ENCODE measurements at places on chromosomes 7 and 10.

DNA sequence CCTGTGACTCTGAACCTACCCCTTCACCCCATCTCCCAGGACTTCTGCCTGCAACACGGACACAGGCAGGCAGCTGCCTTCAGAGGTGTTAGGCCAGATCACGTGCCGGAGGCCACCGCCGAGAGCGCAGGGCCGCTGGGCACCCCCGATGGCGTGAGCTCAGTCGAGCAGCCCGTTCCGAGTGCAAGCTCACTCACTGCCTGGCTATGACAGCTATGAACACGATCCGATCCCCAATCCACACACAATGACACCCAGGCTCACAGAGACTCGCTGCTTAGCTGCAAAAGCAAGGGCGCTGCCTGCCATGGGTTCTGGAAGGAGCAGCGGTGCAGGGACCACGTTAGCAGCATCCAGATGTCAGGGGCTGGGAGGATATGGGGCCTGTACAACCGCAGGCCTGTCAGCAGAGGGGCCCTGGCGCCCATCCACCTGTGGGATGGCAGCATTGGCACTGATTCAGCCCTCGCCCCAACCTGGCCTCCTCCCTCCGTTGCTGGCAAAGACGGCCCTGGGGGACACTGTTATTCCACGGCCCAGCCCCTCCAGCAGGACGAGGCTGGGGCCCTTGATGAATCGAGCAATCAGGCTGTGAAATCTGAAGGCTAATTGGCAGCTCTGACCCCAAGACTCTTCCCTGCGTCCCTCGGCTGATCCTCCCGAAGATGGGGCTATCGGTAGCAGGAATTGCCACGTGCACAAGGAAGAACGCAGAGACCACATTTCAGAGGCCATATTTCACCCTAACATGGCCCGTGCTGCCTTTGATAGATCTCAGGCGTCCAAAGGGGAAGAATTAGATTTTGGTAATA lies 230.1 kb downstream of the ELFN1 start:
- H3K4me3 ChIP-seq = no peak overlapping the region
- H3K4me1 ChIP-seq = no peaks in the 10 kb centered on the region
- no peaks in the 10 kb centered on the region for H3K27me3 ChIP-seq

- no peaks in the 10 kb centered on the region for H3K27me3 ChIP-seq
- no peak overlapping the region for H3K4me3 ChIP-seq
- H3K4me1 ChIP-seq = no peaks in the 10 kb centered on the region
- H3K36me3 ChIP-seq = no peaks in the 10 kb centered on the region
- DNase-seq = no peak
Measured at GRCh38 chr10:44238212-44238611, 146.7 kb downstream of the CXCL12 start.

DNA sequence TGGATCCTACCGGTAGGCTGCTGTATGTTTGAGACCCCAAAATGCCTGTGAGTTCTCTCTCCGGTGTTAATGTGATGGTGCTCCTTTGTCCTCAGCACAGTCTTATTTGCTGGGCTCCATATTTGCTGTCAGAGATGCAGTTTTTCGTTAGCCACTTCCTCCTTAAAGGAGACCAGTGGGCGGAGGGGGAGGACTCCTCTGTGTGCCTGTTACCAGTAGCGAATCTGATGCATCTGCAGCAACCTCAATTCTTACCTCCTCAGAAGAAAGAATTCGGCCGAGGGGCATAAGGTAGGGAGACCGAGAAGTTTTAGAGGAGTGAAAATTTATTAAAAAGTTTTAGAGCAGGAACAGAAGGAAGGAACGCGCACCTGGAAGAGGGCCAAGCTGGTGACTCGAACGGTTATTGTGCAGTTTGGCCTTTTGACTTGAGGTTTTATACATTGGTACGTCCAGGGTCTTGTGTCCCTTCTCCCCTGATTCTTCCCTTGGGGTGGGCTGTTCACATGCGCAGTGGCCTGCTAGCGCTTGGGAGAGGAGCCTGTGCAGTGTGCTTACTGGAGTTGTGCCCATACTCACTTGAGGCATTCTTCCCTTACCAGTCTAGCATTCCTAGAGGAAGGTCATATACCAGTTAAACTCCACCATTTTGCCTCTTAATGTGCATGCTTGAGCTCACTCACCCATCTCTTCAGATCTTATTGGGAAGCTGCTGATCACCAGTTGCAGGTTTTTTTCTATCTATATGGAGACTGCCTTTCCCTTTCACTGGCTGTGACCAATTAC lies 49.5 kb downstream of the GNAI1 start:
- DNase-seq = no peak
- H3K27ac ChIP-seq = no peak overlapping the region
- no peaks in the 10 kb centered on the region for H3K36me3 ChIP-seq
- H3K27me3 ChIP-seq = no peaks in the 10 kb centered on the region
- no peaks in the 10 kb centered on the region for H3K4me1 ChIP-seq

GRCh38 chr10:69569396-69569934 lies 3.8 kb downstream of the NEUROG3 start:
- H3K4me3 ChIP-seq = no peak overlapping the region
- DNase-seq = no peak
- peaks cover 4% of the 10 kb centered on the region for H3K4me1 ChIP-seq
- no peaks in the 10 kb centered on the region for H3K36me3 ChIP-seq
- peaks cover 51% of the 10 kb centered on the region for H3K27me3 ChIP-seq
- H3K27ac ChIP-seq = no peak overlapping the region

DNA sequence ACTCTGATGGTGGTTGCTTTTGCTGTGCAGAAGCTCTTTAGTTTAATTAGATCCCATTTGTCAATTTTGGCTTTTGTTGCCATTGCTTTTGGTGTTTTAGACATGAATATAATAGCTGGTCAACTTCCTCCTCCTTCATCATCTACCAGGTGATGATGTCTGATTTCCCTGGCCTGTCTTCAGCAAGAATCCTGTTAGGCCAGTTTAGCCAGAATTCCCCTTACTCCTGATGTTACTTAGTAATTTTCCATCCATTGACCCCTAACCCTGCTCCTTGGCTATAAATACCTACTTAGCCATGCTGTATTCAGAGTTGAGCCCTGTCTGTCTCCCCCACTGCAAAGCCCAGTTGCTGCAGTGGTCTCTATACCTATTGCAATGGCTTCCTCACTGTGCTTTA lies 91.4 kb downstream of the ZNF777 start:
- no peak for DNase-seq
- no peaks in the 10 kb centered on the region for H3K4me1 ChIP-seq
- no peaks in the 10 kb centered on the region for H3K27me3 ChIP-seq

GRCh38 chr7:32680259-32681173 lies 185.2 kb downstream of the AVL9 start:
- H3K4me3 ChIP-seq = no peak overlapping the region
- no peak for DNase-seq

GRCh38 chr10:74748468-74749031 lies 77.8 kb upstream of the KAT6B start:
- H3K4me3 ChIP-seq = no peak overlapping the region
- H3K27me3 ChIP-seq = no peaks in the 10 kb centered on the region
- no peak for DNase-seq
- H3K4me1 ChIP-seq = no peaks in the 10 kb centered on the region

GRCh38 chr7:155206318-155207020 lies 91.2 kb upstream of the INSIG1 start:
- H3K27ac ChIP-seq = peak overlapping the region; percentile 69
- peak overlapping the region; percentile 26 for H3K4me3 ChIP-seq
- no peaks in the 10 kb centered on the region for H3K4me1 ChIP-seq

DNA sequence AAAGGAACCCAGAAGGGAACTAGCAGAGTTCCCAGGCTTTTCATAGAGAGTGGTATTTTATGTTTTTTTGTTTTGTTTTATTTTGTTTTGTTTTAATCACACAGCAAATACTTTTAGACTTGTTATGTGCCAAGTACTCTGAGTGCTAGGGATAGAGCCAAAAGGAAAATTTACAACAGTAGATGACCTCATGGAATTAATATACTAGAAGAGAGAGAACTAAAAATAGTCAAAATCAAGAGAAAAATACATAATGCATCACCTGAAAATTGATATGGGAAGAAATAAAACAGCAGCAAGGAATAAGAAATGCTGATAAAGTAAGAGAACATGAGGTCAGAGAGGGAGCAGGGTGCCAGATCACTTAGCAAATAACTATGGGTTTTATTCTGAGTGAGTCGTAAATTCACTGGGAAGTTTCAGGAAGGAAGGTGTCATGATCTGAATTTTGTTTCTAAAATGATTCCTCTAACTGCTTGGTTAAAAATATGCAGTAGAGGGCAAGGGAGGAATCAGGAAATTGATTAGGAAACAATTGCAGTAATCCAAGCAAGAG lies 351.0 kb downstream of the ANKRD7 start:
- H3K27ac ChIP-seq = no peak overlapping the region
- no peaks in the 10 kb centered on the region for H3K36me3 ChIP-seq
- H3K4me3 ChIP-seq = no peak overlapping the region
- H3K4me1 ChIP-seq = no peaks in the 10 kb centered on the region
- DNase-seq = no peak

- no peak overlapping the region for H3K4me3 ChIP-seq
- H3K27me3 ChIP-seq = no peaks in the 10 kb centered on the region
- DNase-seq = no peak
Measured at GRCh38 chr10:89808842-89809241, 107.5 kb downstream of the KIF20B start.

DNA sequence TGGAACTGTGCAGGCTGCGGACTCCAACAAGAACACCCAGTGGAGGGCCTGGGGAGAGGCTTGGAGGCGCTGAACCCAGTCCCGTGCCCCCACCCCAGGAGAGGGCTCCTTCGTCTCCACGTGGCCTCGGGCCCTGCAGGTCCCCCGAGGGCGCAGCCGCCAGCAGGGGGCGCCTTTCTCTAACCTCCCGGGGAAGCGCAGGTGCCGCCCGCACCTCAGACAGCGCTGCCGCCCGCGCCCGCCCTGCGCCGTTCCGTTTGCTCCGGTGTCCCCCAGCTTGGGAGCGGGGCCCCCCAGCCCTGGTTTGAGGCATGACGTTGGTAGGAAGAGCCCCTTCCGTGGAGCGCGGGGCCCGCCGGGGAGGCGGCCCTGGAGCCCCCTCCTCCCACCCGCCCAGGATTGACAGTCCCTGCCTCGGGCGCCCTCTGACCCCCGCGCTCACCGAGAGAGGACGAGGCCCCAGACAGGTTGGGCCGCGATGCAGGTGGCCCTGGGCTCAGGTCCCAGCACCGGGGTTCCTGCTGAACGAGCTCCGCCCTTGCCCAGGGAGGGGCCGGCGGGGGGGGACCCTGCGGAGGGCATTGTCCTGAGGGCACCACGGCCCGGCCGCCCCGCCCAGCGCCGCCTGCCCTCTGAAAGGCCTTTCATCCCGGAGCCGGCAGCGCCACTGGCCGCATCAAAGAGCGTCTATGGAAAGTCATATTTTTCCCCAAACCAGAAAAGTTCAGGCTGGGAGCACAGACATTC lies 42.8 kb downstream of the FOXL3 start:
- peak overlapping the region; percentile 65 for H3K4me3 ChIP-seq
- H3K27ac ChIP-seq = peak overlapping the region; percentile 69
- no peaks in the 10 kb centered on the region for H3K36me3 ChIP-seq
- no peaks in the 10 kb centered on the region for H3K27me3 ChIP-seq

DNA sequence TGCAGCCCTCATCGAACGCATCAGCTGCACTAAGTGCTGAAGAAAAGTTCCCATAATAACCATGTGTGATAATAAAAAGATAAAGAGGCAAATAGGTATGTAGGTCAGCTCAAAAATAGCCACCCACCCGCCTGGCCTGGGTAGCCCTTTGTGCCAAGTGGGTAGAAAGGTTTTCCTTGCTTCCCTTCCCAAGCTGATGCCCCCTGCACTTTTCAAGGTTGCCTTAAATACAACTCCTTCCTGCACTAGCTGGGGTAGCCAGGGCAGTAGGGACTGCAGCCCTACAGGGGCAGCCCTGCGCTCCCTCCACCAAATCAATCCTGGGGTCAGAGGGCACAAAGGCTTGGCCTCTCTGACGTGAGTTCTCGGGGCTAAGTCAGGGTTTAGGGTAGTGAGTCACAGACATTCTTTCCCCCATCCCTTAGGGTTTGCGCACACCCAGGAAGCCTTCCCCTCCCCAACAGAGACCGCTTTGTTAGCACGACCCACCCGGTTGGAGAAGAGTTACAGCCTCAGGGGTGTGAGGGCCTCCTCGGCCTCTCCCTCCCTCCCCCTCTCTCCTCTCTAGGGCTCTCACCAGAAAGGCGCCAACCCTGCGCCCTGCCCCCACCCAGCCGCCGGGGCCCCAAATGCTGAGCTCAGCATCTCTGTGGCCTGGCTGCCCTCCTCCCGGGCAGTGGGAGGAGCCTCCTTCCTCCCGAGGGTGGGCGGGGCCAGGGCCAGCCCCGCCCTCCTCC lies 13.3 kb upstream of the DDIT4 start:
- peak overlapping the region; percentile 96 for H3K27ac ChIP-seq
- H3K27me3 ChIP-seq = no peaks in the 10 kb centered on the region
- H3K36me3 ChIP-seq = no peaks in the 10 kb centered on the region

DNA sequence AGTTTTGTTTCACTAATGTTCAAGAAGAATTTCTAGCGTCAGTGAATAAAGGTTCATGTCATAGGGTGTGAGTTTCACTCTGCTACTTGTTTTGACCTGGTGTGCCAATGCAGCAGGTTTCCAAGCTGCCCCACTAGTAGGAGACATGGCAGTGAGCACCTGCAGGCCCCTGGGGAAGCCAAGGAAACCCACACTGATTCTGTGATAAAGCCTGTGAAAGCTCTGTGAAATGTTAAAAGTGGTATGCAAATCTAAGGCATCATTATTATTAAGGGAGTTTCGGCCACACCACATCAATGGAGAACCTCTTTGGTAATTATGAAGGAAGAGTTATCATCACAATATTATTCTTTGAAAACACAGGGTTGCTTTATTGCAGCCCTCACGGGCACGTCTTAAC lies 46.4 kb downstream of the ABCB5 start:
- no peak overlapping the region for H3K4me3 ChIP-seq
- no peak for DNase-seq
- H3K27me3 ChIP-seq = no peaks in the 10 kb centered on the region
- H3K4me1 ChIP-seq = no peaks in the 10 kb centered on the region
- H3K36me3 ChIP-seq = no peaks in the 10 kb centered on the region

DNA sequence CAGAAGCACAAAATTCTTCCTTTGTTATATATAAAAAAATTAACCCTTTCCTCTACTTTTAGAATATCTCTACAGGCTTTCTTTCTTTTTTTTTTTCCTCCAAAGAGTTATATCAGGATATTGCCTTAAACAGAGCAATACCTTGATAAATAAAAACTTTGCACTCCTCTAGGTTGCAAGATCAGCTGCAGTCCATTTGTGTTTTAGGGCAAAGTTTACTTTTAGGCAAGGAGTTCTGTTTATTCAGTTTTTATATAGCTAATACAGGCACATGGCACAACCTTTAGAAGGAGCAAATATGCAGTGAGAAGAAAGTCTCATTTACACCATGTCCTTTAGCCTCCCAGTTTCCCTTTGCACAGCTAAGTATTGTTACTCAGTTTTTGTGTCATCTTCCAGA lies 10.3 kb downstream of the LRMDA start:
- H3K4me3 ChIP-seq = no peak overlapping the region
- H3K36me3 ChIP-seq = peaks cover 3% of the 10 kb centered on the region
- H3K4me1 ChIP-seq = no peaks in the 10 kb centered on the region
- H3K27ac ChIP-seq = no peak overlapping the region

DNA sequence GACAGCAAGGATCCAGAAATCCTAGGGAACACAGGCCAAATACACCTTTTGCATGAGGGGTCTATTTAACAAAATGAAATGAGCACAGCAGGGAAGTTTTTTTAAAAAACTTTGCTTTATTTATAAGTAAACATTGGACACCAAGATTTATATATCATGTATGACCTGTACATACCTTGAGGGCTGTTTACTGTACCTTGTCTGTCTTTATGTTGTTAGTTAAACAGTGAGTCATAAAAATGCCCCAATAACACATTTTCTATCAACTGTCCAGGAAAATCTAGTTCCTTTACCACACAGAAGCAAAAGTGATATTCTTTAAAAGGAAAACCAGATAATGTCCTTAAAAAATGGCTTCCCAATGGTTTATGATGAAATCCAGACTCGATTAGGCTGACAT lies 45.1 kb upstream of the AGR3 start:
- H3K27me3 ChIP-seq = no peaks in the 10 kb centered on the region
- no peak for DNase-seq
- no peak overlapping the region for H3K4me3 ChIP-seq
- no peaks in the 10 kb centered on the region for H3K36me3 ChIP-seq
- H3K27ac ChIP-seq = no peak overlapping the region

All from esophagus squamous epithelium (tissue), 5 donors.